ENCODE measurements at places on chromosomes 12 and 14.

GRCh38 chr12:94245631-94246383, 97.4 kb downstream of the PLXNC1 start:
- DNase-seq, result no peak

DNA sequence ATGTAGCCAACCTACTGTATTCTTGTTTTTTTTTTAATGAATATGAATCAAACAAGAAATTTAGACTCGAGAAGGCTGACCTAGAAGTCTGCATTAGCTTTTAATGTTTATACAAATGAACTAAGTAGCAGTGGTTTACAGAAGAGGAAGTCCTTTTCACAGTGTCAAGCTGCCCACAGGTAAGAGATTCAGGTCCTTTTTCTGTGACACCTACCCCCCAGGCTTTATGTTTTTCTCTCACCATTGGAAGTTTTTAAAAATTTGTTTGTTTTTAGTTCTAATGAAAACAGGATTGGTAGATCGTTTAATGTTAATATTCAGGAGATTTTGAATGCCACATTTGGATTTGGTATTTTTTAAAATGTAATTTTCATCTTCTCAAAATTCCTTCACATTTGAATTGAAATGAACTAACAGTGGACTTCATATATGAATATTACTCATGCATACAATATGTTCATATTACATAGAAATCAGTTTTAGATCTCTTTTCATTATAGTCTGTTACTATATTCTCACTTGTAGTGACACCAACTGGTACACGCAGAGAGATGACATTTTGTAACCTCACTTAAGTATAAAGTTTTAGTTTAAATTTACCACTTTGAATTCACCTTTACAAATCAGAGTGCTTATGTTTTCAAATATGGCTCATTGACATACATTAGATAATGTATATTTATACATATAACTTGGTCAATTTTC, 29.7 kb downstream of the ATF7IP start:
- DNase-seq, result no peak

DNA sequence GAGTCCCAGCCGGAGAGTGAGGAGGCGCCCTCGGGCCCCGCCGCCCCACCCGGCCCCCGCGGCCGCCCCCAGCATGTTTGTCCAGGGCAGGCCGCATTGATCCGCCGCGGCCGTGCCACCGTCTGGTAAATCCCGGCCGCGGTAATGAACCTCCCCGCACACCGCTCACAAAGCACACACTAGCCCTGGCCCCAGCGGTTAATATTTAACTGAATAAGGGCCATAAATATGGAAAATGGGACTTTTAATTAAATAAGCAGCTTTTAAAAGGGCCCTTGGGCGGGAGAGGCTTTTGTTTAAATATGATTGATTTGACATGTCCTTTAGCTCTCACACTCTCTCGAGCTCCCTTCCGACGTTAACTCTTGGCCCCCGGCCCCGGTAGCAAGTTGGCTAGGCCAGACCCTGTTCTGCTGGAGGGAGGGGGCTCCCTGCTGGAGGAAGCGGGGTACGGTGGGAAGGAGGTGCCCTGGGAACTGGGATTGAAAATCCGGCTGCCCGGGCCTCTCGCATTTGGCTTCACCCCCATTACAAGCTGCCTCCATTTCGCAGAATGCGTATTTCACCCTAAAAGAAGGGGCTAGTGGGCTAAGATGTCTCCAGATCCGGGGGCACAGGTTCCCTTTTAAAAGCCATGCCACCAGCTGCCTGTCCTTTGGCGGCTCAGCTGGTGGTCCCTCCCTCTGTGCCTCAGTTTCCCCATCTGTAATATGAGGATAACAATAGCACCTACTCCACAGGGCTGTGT, 199.8 kb downstream of the RBM19 start:
- DNase-seq, result no peak

GRCh38 chr12:54358191-54358944, 5.9 kb downstream of the GPR84 start:
- DNase-seq, result peak; percentile 45

DNA sequence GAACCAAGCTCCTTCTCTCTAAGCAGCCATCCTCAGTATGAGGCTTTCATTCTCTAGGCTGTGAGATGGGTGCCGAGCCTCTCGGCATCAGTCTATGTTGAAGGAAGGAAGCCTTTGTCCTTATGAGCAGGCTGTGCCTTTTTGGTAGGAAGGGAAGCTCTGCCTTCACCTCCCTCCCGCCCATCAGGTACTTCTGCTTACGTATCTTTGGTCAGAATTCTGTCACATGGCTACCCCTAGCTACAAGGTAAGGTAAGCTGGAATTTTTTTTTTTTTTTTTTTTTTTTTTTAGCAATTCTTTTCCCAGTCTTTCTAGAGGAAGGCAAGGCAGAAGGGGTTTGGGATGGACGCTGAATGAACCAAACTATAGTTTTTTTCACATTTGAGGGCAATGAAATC, 16.9 kb downstream of the BATF start:
- no peak for DNase-seq

DNA sequence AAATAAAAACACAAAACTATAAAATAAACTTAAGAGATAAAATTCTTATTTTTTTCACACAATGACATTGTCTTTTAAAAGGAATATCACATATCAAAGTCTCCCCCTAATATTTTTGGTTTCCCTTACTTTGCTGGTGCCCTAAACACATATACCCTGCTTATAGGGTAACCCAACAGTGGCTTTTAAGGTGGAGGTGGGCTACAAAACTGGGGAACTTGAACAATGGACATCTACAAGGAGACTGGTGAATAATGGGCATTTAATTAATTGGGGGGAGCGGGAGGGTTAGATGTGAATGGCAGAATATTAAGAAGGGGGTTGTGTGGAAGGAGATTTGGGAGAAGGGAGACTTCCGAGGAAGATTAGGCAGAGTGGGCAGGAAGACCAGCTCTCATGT, 9.6 kb downstream of the B4GALNT1 start:
- no peak for DNase-seq

DNA sequence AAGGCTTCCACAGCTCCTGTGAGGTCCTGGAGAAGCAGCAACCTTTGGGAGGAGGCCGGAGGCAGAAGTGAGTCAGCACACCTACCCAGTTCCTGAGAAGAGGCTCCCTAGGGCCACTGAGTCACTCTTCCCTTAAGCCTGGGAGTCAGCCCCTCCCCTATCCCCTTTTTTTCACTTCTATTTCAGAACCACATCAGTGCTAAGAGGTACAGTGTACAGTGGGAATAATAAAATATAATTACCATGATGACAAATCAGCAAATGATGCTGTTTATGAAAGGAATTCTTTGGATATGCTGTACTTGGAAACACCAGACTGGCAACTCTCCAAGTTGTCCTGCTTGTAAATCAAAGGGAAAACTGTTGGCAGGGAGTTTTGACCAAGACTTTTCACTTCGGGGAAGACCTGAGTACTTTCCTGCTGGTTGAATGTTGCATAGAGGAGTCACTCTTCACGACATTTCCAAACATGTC, 7.8 kb upstream of the TBPL2 start:
- DNase-seq, result no peak

DNA sequence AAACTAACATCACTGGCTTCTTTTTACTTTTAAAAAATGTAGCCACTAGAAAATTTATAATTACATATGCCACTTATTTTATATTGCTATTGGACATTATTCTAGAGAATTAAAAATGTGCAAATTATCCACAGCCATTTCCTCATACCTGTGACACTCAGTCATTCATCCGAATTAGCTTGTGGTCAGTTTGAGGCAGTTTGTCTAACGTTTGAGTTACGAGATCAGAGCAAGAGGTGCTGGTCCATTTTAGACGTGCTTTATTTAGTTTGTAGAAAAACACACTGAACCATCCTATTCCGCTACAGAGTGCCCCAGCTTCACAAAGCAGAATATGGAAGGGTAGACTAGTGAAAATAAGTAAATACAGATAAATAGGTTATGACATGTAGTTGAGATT, 513.0 kb downstream of the NRXN3 start:
- no peak for DNase-seq

DNA sequence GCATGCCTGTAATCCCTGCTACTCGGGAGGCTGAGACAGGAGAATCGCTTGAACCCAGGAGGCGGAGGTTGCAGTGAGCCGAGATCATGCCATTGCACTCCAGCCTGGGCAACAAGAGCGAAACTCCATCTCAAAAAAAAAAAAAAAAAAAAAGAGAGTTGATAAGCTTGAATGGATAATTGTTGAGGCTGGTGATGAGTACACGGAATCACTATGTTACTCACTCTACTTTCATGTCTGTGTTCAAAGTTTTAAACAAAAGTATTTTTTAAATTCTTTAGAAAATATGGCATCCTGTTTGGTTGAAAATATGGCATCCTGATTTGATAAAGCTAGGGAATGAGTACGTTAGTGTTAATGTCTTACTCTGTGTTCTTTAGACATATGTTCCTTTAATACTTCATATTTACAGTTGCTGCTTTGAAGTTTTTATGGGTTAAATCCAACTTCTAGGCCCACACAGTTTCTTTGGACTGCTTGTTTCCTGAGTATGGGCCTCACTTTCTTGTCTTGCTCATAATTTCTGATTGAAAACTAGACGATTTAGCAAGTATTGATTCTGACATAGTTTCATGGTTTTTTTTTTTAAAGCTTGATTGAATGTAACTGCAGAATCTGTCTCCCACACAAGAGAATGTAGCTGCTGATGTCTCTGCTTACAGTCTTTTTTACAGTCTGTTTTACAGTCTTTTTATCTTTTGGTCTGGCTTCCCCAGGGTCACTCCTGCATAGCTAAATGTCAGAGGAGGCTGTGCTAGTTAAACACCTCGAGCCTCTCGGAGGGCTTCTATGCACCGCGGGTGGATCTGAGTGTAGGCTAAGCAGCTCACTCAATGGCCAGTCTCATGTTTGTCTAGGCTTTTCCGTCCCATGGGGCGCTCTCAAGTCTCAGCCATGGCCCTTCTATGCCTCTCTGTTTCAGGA, 14.1 kb upstream of the FBLN5 start:
- no peak for DNase-seq

DNA sequence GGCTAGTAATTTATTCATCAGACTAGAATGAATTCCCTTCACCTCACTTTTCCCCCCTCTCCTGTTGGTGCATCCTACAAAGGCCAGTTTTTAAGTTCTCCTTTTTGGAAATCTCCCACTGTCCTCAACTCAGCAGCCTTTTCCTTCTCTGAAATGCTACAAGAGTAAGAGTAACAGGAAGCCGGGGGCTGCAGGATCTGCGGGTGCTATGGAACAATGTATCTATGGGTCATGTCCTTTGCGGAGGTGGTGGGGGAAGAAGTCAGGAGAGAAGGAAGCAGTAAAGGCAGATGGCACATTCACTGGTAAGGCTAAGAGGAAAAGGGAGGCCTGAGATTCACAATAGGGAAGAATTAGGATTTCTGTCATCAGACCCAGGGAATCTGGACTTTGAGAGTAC, 22.2 kb upstream of the TESC start:
- no peak for DNase-seq

- DNase-seq, result peak; percentile 20
Observed at GRCh38 chr12:107670999-107671643, 14.5 kb upstream of the PWP1 start.

- DNase-seq, result no peak
Observed at GRCh38 chr14:83909507-83909906, 1620.4 kb upstream of the FLRT2 start.

DNA sequence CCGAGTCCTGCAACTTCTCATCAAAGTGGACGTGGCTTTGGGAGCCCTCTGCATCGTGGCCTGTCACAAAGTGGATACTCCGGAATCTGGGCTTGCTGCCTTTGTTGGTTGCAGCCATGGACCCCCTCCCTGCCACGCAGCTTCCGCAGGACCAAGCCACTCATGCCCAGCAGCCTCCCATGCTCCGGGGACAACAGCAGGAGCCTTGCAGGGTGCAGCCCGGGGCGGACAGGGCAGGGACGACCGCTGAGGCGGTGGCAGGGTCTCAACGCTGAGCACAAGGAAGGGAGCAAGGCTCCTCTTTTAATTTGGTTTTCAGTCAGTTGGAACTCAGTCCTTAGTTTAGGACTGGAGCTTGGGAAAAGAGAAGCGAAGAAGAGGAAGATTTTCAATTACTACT, 12.1 kb upstream of the ADCY6 start:
- no peak for DNase-seq

GRCh38 chr12:82090165-82090564, 268.0 kb downstream of the CCDC59 start:
- no peak for DNase-seq

- DNase-seq, result no peak
Observed at GRCh38 chr12:24696800-24697199, 252.1 kb downstream of the BCAT1 start.

DNA sequence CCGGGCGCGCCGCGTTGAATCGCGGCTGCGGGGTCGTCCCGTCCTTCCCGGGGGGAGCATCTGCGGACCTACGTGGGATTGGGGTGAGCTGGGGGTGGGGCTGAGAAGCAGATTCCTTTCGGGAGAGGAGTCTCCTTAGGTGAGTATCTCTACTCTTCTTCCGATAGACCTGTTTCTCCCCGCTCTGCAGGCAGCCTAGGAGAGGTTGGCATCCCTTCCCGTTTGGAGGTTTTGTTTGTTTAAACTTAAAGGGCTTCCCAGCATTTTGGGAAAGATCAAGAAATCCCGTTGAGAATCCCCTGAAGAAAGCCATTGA, 411 bp downstream of the TTLL5 start:
- no peak for DNase-seq

DNA sequence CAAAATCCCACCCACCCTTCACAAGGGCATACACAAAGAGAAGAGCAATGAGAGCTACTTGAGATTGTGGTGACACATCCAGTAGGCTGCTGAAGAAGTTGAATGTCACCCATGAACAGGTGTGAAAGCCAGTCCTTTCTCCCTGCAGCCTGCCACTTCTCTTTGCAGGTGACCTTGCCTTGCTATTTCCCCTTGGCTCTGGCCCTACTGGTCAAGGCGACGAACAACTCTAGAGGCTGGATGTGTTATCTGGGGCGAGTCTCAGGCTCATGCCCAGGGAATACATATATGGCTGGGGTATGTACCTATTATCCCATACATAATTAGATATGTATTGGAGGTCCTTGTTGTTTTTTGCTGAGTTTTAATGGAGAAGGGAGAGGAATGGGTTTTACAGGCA, 70.2 kb upstream of the EGLN3 start:
- DNase-seq, result no peak

DNA sequence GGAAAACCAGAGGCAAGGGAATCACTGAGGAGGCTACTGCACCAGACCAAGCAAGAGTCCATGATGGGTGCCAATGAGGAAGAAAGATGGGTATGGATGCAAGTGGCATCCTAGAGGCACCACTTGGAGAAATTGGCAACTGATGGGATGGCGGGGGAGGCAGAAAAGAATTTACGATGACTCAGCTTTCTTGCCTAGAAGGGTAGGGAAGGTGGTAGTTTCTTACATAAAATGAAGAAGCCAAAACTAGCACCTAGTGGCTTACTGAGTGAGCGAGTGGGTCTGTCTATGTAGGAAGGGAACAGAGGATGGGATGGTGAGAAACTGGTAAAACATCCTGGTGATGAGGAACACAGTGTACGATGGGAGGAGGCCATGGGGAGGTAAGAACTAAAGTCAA, 80.8 kb downstream of the CIT start:
- no peak for DNase-seq

All from CD4-positive, alpha-beta T cell treated with Interleukin-15 for 4 hours (primary cell).